Transverse colon (tissue), 4 donors: ENCODE measurements at places on chromosomes 13 and 19. TPM values are rescaled to one million over a fixed set of nuclear protein-coding genes. Genes with fewer than 3 reads are reported as not detected.

DNA sequence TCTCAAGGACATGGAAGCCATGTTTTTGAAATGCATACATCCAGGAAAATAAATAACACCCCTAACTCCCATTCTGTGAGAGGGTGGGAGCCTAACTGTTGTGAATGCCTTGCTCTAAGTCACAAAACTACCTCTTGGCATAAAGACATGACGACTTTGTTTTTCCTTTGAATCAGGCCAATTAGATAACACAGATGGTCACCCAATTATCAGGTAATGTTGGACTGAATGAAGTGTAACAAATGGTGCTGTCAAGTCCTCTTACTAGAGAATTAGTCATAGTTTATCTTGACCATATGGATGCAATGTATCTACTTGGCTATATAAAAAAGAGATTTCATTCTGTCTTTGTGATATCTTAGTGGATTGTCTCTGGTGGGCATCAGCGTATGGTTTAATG, 553.6 kb upstream of the ATXN8OS start:
- no peaks in the 10 kb centered on the region for H3K4me1 ChIP-seq
- no peak for DNase-seq
- no peaks in the 10 kb centered on the region for H3K27me3 ChIP-seq
- H3K36me3 ChIP-seq, result no peaks in the 10 kb centered on the region
- no peak overlapping the region for H3K27ac ChIP-seq
- H3K4me3 ChIP-seq, result no peak overlapping the region

DNA sequence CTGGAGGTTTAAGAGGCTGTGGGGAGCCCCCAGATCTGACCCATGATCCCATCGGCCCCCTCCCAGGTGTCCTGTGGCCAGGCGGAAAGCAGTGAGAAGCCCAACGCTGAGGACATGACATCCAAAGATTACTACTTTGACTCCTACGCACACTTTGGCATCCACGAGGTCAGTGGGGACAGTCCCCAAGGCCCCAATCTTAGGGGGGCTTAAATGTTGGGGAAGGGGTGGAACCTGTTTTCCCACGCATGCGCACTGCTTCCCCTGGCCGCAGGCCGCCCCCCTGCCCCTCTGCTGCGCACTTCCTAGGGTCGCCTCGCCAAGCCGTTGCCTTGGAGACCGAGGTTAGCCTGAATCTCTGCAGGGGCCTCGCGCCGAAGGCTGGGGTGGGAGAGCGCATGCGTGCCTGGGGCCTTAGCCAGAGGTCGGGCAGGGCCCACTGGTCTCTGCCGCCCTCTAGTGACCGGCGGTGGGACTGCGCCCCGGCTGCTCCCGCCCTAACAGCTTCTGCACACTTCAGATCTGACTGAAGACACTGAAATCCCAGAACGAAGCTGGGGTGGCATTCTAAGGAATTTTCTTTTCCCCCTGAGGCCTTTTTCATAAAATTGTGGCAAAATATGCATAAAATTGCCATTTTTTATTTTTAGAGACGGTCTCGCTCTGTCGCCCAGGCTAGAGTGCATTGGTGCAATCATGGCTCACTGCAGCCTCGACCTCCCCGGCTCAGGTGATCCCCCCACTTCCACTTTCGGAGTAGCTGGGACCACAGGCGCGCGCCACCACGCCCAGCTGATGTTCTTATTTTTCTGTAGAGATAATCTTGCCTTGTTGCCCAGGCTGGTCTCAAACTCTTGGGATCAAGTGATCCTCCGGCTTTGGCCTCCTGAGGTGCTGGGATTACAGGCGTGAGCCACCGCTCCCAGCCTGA, 3.6 kb downstream of the PRMT1 start:
- no peak overlapping the region for H3K4me3 ChIP-seq
- H3K4me1 ChIP-seq, result peaks cover 39% of the 10 kb centered on the region
- peak overlapping the region; percentile 80 for H3K27ac ChIP-seq
- peaks cover 16% of the 10 kb centered on the region for H3K36me3 ChIP-seq
- no peaks in the 10 kb centered on the region for H3K27me3 ChIP-seq

DNA sequence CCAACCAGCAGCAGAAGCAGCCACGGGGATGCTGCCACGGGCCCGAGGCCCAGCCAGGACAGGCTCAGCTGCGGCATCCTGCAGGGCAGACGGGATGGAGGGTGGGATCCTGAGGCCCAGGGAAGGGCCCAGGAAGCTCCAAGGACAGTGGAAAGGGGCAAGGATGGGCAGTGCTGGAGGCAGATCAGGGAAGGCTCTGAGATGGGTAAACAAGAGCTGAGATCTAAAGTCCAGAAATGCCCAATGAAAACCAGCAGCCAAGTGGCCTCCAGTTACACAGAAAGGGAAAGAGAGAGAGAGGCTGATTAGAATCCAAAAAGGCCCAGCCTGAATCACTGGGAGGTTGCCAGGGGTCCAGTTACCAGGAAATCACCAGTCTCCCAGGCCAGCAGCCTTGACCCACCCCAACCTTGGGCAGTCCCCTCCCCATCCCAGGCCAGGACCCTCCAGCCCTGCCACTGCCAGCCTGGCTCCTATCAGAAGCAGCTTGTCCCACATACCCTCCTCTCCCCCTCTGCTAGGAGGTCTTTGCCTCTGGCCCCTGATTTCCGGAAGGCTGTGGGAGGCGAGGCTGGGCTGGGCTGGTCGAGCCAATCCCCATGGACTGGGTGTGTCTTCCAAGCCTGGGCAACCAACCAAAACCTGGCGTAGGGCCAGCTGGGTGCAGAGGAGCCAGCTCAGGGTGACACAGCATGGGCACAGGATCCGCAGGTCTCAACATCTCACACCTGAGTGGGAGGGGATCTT, at the start of gene CYP4F11:
TSS of gene CYP4F11 (minus strand) at position 198 of the 747 bp plus-strand sequence. CDS start at position 77, 121 bp downstream.
- H3K27me3 ChIP-seq, result no peaks in the 10 kb centered on the region
- peak within 1 kb of the TSS; percentile 69 for H3K27ac ChIP-seq
- DNase-seq, result peak; percentile 95

GRCh38 chr19:5950741-5951140, 27.2 kb downstream of the RANBP3 start:
- H3K27me3 ChIP-seq, result no peaks in the 10 kb centered on the region
- H3K36me3 ChIP-seq, result no peaks in the 10 kb centered on the region
- no peak overlapping the region for H3K4me3 ChIP-seq
- peak overlapping the region; percentile 81 for H3K27ac ChIP-seq
- H3K4me1 ChIP-seq, result peaks cover 84% of the 10 kb centered on the region

Gene THSD1
- 1.2 TPM for total RNA-seq

Gene EXOC3L2
- total RNA-seq, result 0.68 TPM

Gene LIPE
- total RNA-seq, result 22.2 TPM
